ENCODE measurements at places on chromosomes 6 and 20.

DNA sequence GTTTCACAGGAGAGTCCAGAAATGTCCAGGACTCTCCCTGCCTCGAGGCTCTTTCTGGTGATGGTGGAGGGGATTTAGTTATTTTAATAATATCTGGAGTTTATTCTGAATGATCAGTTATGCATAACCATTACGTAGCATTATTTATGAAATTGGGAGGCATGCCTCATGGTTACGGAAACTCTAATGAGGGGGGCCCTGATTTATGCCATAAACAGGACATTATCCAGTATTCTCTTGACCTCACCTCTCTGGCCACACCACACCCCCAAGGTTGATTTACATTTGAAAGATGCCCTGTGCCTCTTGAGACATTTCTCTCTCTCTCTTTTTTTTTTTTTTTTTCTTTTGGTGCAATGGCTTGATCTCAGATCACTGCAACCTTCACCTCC is 268.8 kb downstream of the TFAP2C start:
- no peak for ATAC-seq

DNA sequence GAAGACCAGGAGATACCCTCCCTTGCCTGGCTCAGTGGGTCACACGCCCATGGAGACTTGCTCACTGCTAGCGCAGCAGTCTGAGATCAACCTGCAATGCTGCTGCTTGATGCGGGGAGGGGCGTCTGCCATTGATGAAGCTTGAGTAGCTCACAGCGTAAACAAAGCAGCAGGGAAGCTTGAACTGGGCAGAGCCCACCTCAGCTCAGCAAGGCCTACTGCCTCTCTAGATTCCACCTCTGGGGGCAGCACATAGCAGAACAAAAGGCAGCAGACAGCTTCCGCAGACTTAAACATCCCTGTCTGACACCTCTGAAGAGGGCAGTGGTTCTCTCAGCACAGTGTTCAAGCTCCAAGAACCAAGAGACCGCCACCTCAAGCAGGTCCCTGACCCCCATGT is 271.3 kb downstream of the ESR1 start:
- no peak for ATAC-seq

GRCh38 chr6:152099446-152100182 is 292.1 kb downstream of the ESR1 start:
- ATAC-seq: no peak

DNA sequence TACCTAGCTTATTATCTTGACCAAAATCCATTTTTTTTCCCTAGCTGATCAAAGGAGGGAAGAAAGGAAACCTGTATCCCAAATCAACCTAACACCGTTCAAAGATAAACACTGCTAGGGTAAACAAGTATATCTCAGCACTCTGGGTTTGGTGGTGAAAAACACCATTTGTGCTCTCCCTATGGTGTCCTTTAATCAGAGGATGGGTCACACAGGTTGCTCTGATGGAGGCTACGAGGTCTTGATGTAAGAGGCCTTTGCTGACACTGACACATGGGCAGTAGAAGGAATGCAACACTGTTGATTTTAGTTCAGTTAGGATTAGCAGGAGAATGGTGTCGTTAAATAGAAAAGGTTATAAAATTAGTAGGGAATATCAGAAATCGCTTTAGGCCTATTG is 179.3 kb downstream of the HDGFL1 start:
- ATAC-seq: no peak

DNA sequence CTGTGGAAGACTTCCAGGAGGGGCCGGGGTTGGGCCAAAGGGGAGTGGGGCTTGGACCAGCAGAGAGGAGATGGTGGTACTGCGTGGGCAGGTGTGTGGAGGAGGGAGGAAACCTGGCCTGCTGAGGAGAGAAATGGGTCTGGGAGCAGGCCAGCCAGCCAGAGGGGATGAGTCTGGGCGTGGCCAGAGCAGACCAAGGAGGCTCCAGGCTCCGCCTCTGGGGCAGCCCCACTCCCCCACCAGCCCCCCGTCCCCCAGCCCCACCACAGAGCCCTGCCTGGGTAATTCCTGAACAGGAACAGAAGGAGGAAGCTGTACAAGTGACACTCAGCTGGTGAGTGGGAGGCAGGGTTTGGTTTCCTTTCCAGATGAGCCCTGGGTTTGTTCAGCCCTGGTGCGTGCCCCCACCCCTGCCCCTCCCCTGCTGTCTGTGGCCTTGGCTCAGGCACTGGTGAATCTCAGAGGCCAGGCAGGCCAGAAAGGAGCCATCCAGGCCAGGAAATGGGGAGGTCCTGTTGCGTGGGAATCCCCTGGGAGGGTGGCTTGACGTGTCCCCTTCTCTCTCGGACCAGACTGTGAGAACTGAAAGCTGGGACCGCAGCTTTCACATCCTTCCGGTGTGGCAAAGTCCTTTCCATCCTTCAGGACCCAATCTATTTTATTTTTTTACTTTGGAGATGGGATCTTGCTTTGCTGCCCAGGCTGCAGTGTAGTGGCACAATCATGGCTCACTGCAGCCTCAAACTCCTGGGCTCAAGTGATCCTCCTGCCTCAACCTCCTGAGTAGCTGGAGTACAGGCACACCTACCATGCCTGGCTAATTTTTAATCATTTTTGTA is 9.4 kb upstream of the SRC start:
- ATAC-seq: peak; percentile 15

GRCh38 chr6:46781478-46782378 is 11.5 kb upstream of the MEP1A start:
- no peak for ATAC-seq

GRCh38 chr20:45377269-45377668 is 856 bp downstream of the TP53TG5 start:
- ATAC-seq: no peak

DNA sequence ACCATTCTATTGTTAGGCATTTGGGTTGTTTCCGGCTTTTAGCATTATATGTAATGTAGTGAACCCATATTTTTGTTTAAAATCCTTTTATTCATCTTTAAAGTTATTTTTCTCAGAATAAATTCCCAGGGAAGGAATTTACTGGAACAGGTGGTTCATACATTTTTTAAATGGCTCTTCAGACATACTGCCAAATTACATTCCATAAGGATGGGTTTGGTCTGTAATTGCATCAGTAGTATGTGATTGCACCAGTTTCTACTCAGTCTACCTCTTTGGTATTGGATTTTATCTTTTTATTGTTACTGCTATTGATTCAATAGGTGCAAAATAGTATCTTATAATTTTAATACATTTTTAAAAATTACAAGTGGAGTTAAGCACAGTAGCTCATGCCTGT is 27.2 kb downstream of the BRPF3 start:
- ATAC-seq: no peak

GRCh38 chr20:48597521-48598302 is 230.1 kb downstream of the PREX1 start:
- ATAC-seq: no peak

DNA sequence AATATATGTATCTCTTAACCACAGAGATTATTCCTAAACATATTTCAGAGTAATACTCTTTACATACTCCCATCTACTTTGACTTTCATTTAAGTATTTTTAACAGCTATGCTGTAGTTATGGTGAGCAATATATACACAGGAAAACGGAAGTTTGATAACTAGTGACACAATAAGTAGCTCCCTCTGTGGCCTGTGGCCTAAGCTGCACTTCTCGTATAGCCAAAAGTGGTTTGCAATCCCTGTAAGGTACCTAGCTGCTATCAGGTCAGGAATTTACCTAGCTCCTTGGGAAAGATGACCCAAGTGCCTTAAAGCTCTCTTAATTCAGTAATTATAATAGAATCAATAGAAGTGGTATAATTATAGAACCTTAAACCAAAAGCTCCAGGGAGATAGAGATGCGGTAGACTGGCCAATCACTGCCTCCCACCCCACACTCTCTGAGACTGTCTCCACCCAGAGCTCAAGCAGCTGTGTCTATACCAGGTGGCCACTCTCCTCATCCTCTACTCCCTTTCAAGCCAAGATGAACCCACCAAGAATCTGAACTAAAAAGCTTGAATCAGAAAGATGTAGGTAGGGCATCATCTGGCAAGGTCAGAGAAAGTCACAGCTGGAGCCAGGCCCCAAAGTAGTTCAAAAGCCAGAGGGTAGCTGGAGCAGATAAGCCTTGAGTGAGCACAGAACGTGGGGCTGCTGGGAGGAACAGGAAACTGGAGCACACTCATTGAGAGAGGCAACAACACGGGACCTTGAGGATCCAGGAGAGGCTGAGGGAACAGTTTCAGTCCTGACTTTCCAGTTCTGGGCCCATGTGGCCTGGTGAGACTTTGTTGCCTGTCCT is 84.9 kb upstream of the ASF1A start:
- peak; percentile 48 for ATAC-seq

DNA sequence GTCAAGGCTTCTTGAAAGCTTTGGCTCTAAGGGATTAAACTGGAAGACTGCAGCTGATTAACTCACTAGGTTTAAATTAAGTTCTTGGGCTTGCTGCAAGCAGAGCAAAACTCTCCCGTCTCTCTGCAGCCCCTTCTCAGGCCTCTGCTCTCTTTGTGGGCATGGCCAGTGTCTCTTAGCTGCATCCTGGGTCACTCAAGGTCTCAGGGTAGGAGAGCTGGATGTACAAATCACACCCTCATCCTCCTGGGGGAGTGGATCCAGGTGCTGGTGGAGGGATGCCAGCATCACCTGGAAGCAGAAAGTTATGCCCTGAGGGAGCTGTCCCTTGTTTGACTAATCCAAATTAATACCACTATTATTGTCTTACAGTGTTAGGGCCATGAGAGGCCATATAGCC is 35.8 kb downstream of the GCM1 start:
- ATAC-seq: peak; percentile 6

DNA sequence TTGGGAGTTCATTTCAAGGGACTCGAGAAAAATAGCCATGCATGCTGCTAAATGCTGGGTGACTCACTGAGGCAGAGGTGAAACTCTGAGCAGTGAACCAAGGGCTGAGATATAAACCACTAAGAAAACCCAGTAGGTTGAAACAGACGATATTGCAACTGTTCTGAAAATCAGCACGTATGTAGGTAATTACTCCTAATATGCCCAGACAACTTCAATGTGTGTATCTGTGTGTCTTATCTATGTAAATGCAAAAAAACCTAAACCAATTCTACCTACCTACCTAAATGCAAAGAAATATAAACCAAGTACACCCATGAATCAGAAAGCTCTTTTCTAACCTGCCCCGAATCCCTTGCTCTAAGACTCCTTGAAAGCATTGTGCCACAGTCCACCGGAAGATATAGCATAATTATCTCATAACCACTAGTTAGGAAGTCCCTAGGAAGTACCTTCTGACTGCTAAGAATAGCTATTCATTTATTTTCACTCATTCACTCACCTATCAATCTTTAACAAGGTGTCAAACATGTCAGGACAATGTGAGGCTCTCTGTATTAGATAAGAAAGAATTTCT is 458.7 kb upstream of the RUNX2 start:
- ATAC-seq: no peak

- ATAC-seq: no peak
Measured at GRCh38 chr6:45462190-45463134, 84.7 kb upstream of the SUPT3H start.

- no peak for ATAC-seq
Measured at GRCh38 chr6:159916752-159917151, 26.0 kb downstream of the MAS1 start.

- no peak for ATAC-seq
Measured at GRCh38 chr6:104134876-104135275, 724.8 kb downstream of the HACE1 start.

- ATAC-seq: no peak
Measured at GRCh38 chr20:47638851-47639250, 137.2 kb downstream of the NCOA3 start.

- ATAC-seq: no peak
Measured at GRCh38 chr20:37560629-37561028, 33.0 kb upstream of the BLCAP start.

DNA sequence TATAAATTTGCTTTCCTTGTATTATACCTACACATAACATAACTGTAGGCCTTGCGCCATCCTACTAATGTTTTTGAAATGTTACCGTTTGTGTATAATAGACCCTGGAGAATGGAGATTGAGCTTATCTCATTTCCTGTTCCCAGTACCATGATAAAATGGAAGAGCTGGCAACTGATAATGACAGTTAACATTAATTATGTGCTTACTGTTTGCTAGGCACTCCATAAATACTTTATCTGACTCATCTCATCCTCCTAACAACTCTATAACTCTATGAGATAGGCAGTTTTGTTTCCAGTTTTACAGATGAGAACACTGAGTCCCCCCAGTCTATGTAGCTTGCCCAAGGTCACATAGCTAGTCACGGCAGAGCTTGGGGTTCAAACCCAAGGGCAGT is 396.7 kb downstream of the SYNE1 start:
- ATAC-seq: no peak

DNA sequence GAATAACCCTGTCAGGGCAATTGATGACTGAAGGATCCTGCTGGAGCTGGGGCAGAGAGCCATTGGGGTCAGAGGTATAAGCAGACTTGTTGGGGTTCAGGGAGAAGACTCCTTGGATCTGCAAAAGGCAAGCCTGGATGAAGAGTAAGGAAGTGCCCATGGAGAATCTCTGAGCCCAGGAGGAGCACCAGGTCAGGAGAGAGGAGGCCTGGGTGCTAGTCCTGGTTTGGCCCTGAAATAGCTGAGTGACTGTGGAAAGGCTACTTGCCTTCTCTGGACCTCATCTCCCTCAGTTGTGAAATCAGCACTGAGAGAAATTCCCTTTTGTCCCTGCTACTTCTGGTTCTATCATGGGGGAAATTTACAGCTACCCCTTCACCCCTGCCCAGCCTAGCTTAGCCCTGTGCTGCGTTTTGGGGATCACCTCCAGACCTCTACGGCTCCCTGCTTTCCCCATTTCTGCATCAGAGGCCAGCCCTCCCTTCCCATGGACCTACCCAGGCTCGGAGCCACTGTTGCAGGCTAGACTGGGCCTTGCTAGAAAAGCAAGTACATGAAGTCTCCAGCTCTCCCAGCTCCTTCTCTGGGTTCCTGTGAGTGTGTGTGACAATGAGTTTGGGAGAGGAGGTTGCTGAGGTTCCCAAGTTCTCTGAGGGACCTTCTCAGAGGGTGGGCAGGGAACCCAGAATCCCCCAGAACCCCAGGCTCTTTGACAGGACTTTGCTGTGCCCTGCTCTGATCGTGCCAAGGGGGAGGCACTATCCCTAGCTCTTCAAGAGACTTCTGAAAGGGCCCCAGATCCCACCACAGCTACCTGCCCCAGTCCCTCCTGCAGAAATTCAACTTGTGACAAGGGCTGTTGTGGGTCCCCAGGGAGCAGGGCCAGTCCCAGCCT is 2.3 kb upstream of the NCR2 start:
- ATAC-seq: no peak

DNA sequence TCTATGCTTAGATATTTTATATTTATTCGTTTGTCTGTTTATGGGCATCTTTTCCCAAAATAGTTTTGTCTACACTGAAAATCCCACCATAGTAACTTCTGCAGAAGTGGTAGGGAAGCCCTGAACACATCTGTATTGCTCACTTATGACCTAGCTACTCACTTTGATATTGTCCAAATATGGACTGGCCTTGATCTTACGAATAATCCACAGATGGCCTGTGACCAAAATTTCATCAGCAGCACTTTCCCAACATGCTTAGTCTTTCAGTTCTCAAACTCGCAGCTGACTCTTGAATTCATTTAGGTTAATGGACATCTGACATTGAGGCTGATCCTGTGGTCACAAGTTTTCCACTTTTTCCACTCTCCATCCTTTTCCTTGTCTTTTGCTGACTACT is 80.8 kb upstream of the BEND3 start:
- no peak for ATAC-seq

GRCh38 chr6:114096561-114097172 is 125.7 kb upstream of the HDAC2 start:
- no peak for ATAC-seq
